Renal pelvis (tissue), 12 donors: ENCODE measurements at places on chromosomes 3 and 15. TPM values are rescaled to one million over a fixed set of nuclear protein-coding genes. Genes with fewer than 3 reads are reported as not detected.

The TTLL3 gene
- polyA plus RNA-seq, result 93.8 TPM

The PLCH1 gene
- 12.8 TPM for polyA plus RNA-seq

The ARGFX gene
- not detected for polyA plus RNA-seq

The IGSF11 gene
- polyA plus RNA-seq, result 3.8 TPM

The C2CD4A gene
- 0.40 TPM for polyA plus RNA-seq

The UPK1B gene
- 13.2 TPM for polyA plus RNA-seq

The EBLN2 gene
- 6.8 TPM for polyA plus RNA-seq

The SLC51B gene
- polyA plus RNA-seq, result 13.3 TPM

The TNIK gene
- 23.7 TPM for polyA plus RNA-seq

The THBS1 gene
- polyA plus RNA-seq, result 192 TPM

GRCh38 chr3:98824256-98824655 lies 61.1 kb downstream of the ST3GAL6 start:
- no peak for DNase-seq

DNA sequence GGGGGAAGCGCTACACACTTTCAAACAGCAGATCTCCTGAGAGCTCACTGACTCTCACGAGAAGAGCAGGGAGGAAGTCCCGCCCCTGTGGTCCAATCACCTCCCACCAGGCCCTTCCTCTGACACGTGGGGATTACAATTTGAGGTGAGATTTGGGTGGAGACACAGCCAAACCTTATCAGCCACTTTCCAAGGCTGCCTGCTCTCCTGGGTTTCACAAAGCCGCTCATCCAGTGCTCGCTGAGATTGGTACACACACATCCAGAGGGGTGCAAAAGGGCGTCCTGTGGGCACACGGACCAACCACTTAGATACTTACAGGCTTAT lies 23.1 kb downstream of the XXYLT1 start:
- no peak for DNase-seq

DNA sequence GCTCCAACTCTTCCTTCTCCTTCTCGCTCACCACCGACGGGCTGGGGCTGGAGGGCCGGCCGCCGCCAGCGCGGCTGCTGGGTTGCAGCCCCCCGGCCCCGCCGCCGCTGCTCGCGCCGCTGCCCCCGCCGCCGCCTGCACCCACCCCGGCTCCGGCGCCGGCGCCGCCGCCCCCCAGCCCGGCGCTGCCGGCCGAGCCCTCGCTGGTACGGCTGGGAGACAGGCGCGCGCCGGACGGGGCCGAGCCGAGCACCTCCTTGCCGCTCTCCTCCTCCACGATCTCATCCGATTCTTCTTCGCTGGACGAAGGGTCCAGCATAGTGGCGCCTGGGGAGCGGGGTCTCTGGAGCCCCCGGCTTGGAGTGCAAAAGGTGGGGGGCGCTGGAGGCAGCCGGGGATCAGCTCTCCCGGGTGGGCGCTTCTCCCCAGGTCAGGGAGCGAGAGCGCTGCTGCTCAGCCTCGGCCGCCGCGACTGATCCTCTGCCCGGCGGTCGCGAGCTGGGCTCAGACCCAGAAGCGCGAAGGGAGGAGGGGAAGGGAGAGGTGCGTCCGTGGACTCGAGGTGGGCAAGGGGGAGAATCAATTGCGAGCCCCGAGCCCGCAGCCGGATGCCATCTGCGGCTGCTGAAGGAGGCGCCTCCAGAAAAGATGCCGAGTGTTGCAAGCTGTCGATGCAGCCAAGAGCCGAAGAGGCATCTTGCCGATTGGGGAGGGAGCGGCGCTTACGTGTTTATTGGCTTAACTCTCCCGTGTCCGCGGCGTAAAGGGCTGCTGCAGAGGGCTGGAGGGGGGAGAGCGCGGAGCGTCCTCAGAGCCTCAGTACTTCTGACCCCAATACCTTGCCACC lies at the start of gene CADPS:
CADPS (minus strand) TSS at position 706 of the 847 bp plus-strand sequence; CDS start at position 319, 387 bp downstream.
- peak; percentile 0 for DNase-seq

DNA sequence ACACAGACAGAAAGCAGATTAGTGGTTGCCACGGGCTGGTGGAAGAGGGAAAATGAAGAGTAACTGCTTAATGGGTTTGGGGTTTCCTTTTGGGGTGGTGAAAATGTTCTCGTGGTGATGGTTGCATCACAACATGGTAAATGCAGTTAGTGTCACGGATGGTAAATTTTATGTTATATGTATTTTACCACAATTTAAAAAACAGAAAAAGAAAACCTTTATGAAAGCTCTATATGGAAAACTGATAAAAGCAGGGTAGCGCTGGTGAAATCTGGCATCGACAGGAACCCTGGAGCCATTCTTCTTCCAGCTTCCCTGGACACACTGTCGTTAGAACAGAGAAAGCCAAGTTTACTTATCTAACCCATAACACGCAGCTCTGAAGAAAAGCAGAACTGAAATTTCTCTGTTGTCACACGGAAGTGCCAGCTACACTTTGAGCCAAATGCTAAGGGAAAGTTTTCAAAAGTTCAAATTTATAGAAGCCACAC lies 287.7 kb upstream of the NR2F2 start:
- no peak for DNase-seq

DNA sequence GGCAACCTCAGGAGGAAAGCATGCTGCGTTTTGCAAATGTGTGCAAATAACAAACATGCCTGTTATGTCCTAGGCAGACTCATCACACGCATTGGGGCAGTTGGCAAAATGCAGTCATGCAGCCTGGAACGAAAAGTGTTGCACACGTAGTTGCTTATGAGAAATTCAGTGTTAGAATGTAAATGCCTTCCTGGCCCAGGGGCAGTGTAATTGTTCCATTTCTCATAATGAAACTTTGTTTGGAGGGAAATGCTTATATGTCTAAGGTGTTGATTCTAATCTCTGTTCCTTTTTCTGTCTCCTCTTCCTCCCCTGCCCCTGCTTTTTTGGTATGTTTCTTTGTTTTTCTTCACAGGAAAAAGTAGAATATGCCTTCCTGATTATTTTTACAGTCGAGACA lies 156.0 kb downstream of the CACNA1D start:
- DNase-seq, result no peak

DNA sequence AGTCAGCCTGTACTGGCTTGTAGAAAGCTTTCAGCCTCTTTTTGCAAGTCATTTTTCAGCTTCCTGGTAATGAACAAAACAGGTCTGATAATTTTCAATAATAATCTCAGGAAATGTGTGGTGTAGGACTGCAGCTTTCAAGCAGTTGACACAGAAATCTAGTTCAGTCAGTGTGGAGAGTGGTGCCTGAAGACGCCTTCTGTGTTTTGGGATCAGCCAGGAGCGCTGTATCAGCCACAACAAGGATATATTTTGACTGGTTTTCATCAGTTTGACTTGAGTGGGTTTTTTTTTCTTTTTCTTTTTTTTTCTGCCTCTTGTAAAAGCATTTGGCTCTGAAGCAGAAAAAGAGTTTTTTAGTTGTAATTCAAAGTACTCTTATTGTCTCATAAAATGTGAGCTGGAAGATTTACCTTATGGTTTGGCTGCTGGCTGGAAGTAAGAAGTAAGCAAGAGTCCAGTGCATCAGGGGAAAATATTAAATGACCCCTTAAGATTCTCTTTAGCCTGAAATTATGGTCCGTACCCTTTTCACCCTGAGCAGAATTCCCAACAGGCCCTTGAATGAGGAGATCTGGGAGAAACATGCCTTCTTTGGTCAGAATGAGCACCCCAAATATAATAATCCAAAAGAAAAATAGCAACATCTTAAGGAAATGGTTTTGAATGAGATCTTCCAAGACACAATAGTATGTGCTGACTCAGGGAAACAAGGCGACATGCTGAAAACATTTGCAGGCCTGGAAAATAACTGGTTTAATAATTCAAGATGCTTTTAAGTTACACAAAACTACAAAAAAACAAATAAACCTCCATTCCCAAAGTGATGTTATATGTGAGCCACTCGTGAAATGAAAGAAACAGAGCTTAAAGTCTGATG lies 332.7 kb upstream of the ADAMTS9 start:
- DNase-seq, result no peak

GRCh38 chr15:52284164-52284563 lies 11.4 kb downstream of the MYO5C start:
- no peak for DNase-seq

- DNase-seq, result no peak
These were observed 17.5 kb upstream of the SLC27A2 start for GRCh38 chr15:50164458-50164857.

GRCh38 chr3:30779686-30780287 lies 114.7 kb downstream of the GADL1 start:
- no peak for DNase-seq

DNA sequence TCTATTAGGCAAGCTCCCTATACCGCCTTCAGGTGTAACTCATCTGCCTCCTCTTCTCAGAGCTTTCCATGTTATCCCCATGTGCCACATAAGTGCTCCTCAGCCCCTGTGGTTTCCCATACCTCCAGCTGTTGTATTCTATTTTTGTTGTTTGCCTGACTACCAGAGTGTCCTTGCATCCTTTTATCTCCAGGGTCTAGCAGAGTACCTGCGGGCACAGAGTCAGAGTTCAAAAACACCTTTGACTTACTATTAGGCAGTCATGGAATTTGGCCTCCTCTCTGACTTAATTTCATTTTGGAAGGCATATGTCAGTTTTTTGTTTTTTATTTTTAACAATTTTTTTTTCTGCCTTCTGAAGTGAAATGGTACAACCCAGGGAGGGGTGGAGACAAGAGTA lies 7.1 kb downstream of the GPR87 start:
- DNase-seq, result no peak

DNA sequence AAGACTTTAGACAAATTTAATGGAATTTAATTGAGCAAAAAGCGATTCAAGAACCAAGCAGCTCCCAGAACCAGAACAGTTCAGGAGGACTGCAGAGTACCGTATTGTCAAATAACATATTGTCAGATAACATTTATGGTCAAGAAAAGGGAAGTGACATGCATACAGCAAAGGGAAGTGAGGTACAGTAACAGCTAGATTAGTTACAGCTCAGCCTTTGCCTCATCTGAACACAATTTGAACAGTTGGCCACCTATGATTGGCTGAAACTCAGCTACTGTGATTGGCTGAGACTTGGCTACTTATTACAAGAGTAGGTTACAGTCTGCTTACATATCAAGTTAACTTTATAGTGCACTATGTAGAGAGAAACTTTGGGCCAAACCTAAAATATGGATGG lies 21.9 kb downstream of the ZFAND6 start:
- no peak for DNase-seq

DNA sequence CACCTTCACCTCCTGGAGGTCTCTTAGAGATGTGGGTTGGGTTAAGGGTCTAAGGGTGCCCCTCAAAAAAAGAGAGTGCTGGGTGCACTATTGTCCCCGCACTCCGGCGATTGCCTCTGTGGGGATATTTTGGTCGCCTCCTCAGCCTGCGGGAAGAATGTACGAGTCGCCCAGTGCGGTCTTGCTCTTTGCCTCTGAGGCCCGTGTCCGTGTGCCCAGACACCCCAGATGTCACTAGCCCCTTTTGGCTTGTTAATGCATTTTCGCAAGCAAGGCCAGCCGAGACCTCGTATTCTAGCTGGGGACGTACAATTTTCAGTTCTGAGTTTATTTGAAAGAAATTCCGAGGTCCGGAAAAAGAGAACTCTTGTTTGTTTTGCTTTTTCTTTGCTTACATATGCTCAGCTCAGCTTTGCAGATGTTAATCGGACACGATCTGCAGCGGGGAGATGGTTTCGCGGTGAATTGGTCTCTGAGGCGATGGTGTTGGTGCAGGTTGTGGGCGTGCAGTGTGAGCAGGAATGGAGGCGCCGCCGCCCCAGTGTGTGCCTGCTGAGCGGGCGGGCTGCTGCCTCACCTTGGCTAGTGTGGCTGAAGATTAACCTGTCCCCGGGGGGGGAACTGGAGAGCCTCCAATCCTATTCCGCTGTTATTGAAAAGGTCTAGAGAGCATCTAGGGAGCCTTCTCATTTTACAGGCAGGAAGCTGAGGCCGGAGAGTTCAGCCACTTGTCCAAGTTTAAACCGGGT lies 1.4 kb downstream of the ST6GAL1 start:
- DNase-seq, result peak; percentile 61

DNA sequence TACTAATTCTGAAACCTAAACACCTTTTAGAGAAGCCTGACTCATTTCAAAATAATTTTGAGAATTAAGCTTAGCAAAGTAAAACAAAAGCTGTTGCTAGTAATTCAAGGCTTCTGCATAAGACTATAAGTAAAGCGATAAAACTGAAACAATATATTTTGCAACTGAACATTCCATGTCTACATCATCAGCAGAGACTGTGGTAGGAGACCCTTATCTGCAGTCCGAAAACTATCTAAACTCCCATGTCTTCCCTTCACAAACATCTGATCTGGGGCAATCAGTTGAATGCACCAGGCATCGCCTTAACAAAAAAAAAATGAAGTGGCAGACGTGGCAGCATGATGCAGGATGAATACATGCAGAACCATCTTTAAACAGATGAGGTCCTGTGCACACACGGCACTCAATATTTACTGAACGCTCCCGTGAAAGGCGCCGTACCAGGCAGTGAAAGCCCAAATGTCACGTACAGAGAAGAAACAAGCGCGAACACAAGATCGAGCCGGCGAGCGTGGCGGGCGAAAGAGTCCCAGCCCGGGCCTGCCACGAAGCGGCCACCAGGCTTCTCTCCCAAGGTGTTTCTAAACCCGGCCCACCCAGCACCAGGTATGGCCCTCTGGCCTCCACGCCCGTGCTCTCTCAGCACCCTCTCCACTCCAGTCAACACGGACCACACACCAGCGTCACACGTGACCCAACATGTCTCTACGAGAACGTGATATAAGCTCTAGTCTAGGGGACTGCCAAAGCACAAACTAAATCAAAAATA lies 63.0 kb downstream of the CHSY1 start:
- no peak for DNase-seq

GRCh38 chr15:74580538-74581350 lies 34.9 kb upstream of the CLK3 start:
- no peak for DNase-seq

DNA sequence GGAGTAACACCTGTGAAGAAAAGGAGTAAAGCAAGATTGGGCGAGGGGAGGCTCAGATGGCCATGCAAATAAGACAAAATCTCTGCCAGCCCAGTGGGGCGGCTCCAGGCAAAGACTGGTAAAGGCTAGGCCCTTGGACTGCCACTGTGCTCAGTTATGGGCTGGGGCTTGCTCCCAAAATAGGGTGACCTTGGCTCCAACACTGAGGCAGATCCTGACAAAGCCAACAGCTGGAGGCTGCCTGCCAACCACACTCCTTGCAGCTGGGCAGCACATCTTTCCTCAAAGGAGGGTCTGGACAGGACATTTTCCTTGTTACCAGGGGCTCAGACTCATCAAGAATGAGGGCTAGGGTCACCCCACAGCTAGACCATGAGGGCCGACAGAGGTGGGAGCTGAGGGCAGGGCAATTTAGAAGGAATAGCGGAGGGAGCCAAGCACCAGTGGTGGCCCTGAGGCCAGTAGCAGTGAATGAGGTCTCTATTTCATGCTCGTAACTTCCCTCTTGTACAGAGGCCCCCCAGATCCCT lies 86.1 kb downstream of the CHRD start:
- DNase-seq, result no peak
